Caco-2 (cell line): ENCODE measurements at places on chromosomes 6 and 20. TPM values are rescaled to one million over a fixed set of nuclear protein-coding genes. Genes with fewer than 3 reads are reported as not detected.

DNA sequence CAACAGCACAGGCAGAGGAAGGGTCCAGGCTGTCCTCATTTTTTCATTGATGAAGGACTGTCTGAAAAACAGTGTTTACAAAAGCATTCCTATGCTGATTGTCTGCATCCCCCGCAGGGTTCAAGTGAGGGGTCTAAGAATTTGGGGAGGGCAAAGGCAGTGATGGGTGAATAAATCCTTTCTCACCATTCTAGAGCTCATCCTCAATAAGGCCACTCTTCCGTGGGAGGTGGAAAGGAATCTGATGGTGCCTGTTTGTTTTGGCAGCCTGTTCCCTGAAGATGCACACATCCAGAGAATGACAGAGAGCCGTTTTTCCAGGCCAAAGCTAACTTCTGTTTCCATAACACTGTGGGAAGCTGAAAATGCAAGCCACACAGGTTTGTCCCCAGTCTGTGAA is 164.5 kb downstream of the MOXD1 start:
- H3K4me3 ChIP-seq = no peak overlapping the region
- no peaks in the 10 kb centered on the region for H3K36me3 ChIP-seq
- no peaks in the 10 kb centered on the region for H3K27me3 ChIP-seq
- DNase-seq = no peak
- no peaks in the 10 kb centered on the region for H3K4me1 ChIP-seq
- H3K27ac ChIP-seq = no peak overlapping the region

GRCh38 chr6:112594886-112595594 is 247.9 kb downstream of the RFPL4B start:
- no peaks in the 10 kb centered on the region for H3K36me3 ChIP-seq
- no peaks in the 10 kb centered on the region for H3K4me1 ChIP-seq
- no peak for DNase-seq
- H3K4me3 ChIP-seq = no peak overlapping the region
- H3K27me3 ChIP-seq = no peaks in the 10 kb centered on the region

KHDC1L gene
- total RNA-seq = not detected in 2 replicates

TMEM244 gene
- not detected in 2 replicates for total RNA-seq

- DNase-seq = no peak
- H3K4me3 ChIP-seq = no peak overlapping the region
- H3K27ac ChIP-seq = no peak overlapping the region
- no peaks in the 10 kb centered on the region for H3K4me1 ChIP-seq
Measured at GRCh38 chr6:149259753-149260152, 57.8 kb upstream of the TAB2 start.

DNA sequence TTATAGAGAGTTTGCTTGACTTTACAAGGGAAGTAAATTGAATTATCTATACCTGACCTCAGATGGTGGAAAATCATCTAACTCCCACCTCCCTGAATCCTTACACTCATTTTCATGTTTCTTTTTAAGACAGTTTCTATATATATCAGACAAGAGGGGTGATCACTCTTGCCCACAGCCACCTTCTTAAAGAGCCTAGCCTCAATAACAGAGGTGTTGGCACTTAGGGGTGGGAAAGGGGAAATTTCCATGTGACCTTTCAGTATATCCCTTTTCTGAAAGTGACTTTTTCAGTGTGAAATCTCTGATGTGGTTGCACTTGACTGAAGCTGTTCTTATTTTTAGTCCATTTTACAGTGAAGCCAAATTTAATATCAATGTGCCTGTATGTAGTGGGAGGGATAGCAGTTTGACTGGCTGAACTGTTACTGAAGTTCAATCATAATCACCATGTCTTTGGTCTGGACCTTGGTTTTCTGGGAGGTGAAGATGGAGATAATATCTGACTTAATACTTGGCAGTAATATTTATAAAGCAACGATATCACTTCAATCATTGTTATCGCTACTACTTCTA is 141.3 kb downstream of the MAP3K7 start:
- H3K27ac ChIP-seq = no peak overlapping the region
- H3K4me1 ChIP-seq = no peaks in the 10 kb centered on the region
- H3K4me3 ChIP-seq = no peak overlapping the region
- DNase-seq = no peak

GRCh38 chr6:36955136-36955535 is 598 bp downstream of the PI16 start:
- H3K4me3 ChIP-seq = no peak overlapping the region
- no peak overlapping the region for H3K27ac ChIP-seq
- no peaks in the 10 kb centered on the region for H3K27me3 ChIP-seq
- no peak for DNase-seq
- no peaks in the 10 kb centered on the region for H3K36me3 ChIP-seq
- H3K4me1 ChIP-seq = no peaks in the 10 kb centered on the region

FAM83C gene
- total RNA-seq = 0.09 TPM in 1 of 2 replicates, not detected in the other

DNA sequence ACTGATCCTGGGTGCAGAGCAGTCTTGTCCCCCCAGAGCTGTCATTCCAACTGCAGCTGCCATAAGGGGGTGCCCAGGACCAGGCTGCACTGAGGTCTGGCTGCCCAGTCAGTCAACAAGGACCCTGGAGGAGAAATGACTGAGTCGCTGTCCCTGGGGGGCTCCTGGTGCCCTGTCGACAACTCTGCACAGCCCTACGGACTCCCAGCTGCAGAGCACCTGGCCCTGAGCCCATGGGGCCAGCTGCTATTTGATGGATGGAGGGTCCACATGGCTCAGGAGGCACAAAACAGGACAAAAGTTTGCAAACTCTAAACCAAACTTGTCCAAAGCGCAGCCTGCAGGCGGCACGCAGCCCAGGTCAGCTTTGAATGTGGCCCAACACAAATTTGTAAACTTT is 46.3 kb upstream of the RPS6KA2 start:
- H3K4me3 ChIP-seq = no peak overlapping the region
- H3K36me3 ChIP-seq = no peaks in the 10 kb centered on the region
- peaks cover 23% of the 10 kb centered on the region for H3K4me1 ChIP-seq
- DNase-seq = no peak
- H3K27me3 ChIP-seq = no peaks in the 10 kb centered on the region
- H3K27ac ChIP-seq = no peak overlapping the region

DNA sequence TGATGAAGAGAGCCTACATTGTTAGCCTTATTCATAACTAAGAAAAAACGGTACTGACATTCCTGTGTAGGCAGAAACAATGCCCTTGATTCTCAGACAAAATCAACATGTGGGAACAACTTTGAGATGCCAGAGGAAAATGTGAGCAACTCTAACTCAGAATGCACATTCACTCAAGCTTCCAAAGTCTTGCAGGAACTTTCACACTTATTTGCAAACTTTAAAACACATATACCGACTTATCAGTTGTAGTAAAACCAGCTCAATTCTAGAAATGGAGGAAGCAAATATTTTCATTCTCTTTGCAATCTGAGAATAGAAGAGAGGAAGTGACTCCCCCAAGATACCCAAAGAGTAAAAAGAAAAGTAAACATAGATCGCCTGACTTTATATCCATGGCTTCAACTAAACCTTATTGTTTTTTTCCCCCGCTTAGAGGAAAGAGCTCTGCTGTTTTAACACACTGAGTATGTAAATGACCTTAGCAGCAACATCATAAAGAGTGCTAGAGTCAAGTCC is 117.6 kb downstream of the EPB41L2 start:
- no peaks in the 10 kb centered on the region for H3K36me3 ChIP-seq
- no peak overlapping the region for H3K4me3 ChIP-seq
- H3K4me1 ChIP-seq = peaks cover 13% of the 10 kb centered on the region; the same call in 1 of the 2 replicates
- no peak overlapping the region for H3K27ac ChIP-seq
- H3K27me3 ChIP-seq = no peaks in the 10 kb centered on the region
- no peak for DNase-seq

GRCh38 chr6:43308101-43308989 is at the start of gene CRIP3:
TSS of gene CRIP3 (minus strand) at chr6:43308826. CDS start at chr6:43308792, 34 bp downstream.
- no peaks in the 10 kb centered on the region for H3K4me1 ChIP-seq
- no peak within 1 kb of the TSS for H3K4me3 ChIP-seq

XKR7 gene
- total RNA-seq = not detected in 2 replicates

DNA sequence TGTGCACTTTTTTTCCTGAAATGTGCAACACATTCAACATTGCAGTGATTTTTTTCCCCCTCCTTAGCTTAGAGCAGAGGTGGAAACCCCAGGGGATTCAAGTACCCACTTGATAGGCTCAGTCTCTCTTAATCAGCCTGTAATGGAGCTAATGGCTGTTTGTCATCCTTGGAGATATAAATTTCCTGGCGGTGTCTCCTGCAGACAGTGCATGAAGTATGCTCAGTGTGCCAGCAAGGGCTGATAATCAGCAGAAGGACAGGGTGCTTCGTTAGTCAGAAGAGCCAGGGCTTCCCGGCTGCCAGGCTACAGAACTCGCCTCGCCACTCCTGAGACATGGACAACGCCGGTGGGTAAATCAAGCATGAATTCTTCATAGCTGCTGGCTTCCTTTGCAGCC is 69.8 kb upstream of the PHACTR2 start:
- no peak overlapping the region for H3K4me3 ChIP-seq
- H3K4me1 ChIP-seq = no peaks in the 10 kb centered on the region
- no peak for DNase-seq
- no peaks in the 10 kb centered on the region for H3K36me3 ChIP-seq

NAA20 gene
- total RNA-seq = 77.5 and 81.5 TPM in 2 replicates

DNA sequence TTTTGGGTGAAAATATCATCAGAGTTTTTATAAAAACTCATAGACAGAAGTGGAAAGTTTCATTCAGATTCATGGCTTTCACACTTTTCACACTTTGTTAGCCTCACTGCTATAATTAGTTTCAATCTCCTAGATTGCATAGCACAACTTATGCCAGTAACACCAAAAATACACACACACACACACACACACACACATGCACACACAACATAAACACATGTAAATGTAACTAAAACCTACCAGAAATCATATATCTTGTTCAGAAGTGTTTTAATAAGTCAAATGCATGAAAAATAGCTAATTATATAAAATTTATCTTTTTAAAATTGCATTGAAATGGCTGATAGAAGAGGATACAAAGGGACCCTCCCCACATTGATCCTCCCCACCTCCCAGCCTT is 347.8 kb upstream of the SLC35B3 start:
- no peak overlapping the region for H3K27ac ChIP-seq
- H3K36me3 ChIP-seq = no peaks in the 10 kb centered on the region
- H3K4me1 ChIP-seq = no peaks in the 10 kb centered on the region
- H3K27me3 ChIP-seq = no peaks in the 10 kb centered on the region
- no peak for DNase-seq

GRCh38 chr6:125974214-125974866 is 12.0 kb upstream of the TRMT11 start:
- no peak overlapping the region for H3K4me3 ChIP-seq
- no peaks in the 10 kb centered on the region for H3K27me3 ChIP-seq
- no peaks in the 10 kb centered on the region for H3K36me3 ChIP-seq
- no peaks in the 10 kb centered on the region for H3K4me1 ChIP-seq
- peak; percentile 41 for DNase-seq
- H3K27ac ChIP-seq = no peak overlapping the region
